Cardiac fibroblast (primary cell): ENCODE measurements at places on chromosomes 2 and 18.
A peak's percentile ranks its signal among the peaks of the same experiment; 100 is the strongest.

DNA sequence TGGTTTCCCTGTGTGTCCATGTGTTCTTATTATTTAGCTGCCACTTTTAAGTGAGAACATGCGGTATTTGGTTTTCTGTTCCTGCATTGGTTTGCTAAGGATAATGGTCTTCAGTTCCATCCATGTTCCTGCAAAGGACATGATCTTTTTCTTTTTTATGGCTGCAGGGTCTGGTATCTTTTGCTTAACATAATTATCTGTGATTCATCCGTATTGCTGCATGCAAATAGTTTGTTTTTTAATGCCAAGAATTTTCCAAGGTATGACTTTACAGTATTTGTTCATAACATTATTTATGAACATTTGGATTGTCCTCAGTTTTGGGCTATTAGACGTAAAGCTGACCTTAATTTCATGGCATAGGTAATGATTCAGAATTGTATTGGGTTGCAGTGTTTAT, 17.8 kb downstream of the GIGYF2 start:
- DNase-seq = peak; percentile 19

DNA sequence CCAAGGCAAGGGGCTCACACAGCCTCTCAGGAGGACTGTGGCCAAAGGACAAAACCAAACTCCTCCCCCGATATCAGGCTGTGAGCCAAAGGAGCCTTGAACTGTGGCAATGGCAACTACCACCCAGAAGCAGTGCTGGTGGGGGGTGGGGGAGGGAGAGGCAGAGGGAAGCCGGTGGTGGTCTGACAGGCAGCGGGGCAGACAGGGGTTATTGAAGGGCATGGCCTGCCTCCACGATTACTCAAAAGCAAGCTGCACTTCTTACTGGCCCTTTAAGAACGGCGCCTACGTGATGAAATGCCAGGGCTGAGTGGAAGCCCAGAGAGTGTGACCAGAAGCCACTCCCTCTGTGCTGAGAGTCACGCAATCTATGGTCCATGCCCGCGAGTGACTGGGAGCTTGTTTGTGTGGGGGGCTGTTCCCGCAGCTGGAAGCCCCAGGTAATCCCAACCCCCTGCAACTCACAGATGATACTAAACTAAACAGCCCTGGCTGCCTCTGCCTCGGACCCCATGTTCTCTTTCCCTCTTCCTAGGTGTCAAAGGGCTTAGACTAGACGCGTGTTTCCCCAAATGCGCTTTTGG, 128.2 kb upstream of the CXCR4 start:
- peak; percentile 38 for DNase-seq

DNA sequence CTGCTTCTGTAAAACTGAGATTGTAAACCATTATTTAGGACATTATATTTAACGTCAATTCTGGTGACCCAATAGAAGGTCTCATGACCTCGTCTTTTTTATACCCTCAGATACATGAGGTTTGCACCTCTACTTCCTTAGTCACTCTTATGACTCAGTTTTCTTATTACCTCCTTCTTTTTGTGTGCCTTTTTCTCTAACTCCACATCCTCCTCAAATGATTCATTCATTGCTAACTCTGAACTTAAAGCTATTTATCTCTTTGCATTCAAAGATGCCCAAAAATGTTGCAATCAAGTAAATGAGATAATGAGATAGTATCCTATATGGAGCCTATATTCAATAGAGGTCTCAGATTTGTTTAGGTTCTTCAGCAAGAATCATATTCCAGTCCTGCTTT, 121.0 kb upstream of the KYNU start:
- peak; percentile 0 for DNase-seq

DNA sequence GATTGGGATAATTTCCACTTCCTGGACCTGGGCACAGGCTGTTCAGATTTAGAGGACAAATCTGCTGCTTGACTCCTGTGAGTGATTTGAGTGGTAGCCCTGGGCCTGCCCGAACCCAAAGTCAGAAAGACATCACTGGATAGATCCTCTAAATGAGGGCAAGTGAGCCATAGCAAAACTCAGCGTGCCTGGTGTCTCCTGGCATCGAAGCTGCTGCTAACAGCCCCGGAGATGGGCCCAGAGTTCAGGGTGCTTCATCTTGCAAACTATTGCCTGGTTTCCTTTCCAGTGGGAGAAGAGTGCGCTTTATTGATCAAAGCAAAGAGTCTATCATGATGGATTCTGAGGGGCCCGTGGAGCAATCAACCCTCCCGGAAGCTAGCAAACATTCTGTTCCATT, 153.1 kb upstream of the KLHL29 start:
- DNase-seq = no peak

DNA sequence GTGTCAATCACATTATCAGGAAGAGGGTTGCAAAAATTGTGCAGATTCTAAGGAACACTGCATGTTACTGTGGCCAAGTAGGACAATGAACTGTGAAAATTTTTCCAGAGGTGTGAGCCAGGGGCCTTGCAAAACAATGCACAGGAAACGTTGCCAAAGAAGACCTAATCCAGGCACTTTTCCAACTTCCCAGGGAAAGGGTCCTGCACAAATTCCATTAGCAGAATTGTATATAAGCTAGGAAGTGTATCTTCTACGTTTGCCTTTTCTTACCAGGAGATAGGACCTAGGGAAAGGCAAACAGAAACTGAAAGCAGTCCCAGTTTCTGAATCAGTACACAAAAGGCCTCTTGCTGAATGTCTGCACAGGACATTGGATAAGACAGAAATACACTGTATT, 1888.3 kb upstream of the CELF4 start:
- peak; percentile 63 for DNase-seq

GRCh38 chr2:168188002-168188401, 59.4 kb downstream of the STK39 start:
- DNase-seq = no peak

DNA sequence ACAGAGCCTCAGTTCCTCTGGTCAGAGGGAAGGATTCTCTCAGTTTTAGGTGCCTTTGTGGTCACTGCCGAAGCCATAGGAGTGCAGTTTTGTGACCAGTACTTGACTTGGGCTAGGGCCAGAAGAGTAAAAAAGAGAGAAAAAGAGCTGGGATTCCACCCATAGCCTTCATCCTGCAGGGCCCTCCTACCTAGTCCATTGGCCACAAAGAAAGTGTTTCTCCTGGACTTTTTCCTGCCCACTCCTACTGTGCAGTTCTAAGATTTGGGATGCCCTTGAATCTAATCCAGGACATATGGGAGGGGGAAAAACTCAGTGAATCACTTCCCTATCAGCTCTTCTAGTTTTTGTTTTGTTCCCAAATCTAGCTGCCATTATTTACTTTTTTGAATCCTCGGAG, 26.0 kb downstream of the FAM117B start:
- peak; percentile 8 for DNase-seq

- no peak for DNase-seq
Measured at GRCh38 chr2:23465936-23466335, 81.0 kb downstream of the KLHL29 start.

DNA sequence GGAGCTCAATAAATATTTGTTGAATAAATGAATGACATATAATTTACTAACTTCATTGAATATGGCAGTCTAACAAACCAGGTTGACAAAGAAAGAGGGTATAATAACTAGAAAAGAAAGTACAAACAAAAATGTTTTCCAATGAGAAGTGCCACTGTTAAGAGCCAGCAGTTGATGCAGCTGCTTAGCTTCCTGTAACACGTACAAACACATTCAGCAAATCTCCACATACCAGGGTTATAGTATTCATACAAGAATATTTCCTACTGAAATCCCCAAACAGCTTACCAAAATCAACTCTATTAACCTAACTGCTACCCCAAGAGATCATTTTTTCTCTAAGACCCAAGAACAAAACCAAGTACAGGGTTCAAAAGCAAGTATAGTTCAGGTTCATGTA, 77.7 kb downstream of the THADA start:
- peak; percentile 59 for DNase-seq

GRCh38 chr2:110865188-110865587, 132.8 kb downstream of the ACOXL start:
- DNase-seq = no peak

GRCh38 chr2:27149570-27150405, 984 bp downstream of the TCF23 start:
- DNase-seq = no peak

DNA sequence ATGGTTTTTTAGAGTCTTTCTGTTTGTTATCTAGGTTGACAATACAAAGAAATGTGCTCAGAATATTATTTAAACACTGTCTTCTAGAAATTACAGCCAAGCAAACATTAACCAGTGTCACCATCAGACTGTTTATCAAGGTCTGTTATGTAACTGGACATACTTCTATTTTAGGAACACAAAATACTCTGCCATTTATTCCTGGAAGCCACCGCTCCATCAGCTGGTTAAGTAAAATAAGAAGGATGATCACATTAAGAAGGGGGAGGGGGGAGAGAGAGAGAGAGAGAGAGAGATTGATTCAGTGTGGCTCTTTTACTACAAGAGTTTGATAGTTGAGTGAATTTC, 47.9 kb downstream of the MBP start:
- no peak for DNase-seq

- no peak for DNase-seq
Measured at GRCh38 chr2:96171831-96172230, 26.6 kb upstream of the DUSP2 start.

- DNase-seq = peak; percentile 19
Measured at GRCh38 chr2:180872255-180872654, 108.2 kb upstream of the UBE2E3 start.

GRCh38 chr2:70549962-70550361, 3.7 kb downstream of the TGFA start:
- DNase-seq = no peak

- DNase-seq = peak; percentile 84
Measured at GRCh38 chr2:152740743-152741328, 22.4 kb downstream of the ARL6IP6 start.

GRCh38 chr18:4144201-4144600, 310.9 kb downstream of the DLGAP1 start:
- no peak for DNase-seq

GRCh38 chr2:96618596-96619283, 19.4 kb downstream of the KANSL3 start:
- peak; percentile 54 for DNase-seq

DNA sequence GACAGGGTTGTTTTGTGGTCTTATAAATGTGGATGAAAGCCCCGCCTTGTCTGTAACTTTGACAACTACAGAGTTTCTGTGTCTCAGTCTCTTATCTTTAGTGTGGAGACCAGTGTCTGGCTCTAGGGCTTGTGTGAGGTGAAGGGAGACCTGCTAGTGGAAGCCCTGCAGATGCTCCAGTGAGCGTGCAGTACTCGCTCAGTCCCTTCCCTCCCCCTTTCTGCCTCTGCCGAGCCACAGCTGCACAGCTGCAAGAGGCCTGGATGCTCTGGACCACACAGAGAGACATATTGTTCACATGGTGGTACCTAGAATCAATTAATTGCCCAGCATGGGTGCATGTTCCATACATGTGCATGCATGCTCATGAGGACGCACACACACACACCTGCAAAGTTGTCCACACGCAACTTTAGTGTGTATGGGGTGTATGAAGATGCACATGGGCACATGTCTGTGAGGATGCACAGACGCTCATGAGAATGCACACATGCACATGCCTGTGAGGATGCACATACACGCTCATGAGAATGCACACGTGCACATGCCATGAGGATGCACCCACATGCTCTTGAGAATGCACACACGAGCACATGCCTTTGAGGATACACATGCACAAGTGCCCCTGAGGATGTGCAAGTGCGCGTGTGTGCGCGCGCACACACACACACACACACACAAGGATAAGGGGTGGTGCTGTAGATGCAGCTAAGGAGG, 282.1 kb upstream of the HS6ST1 start:
- DNase-seq = no peak

- peak; percentile 5 for DNase-seq
Measured at GRCh38 chr2:144162652-144163051, 357.3 kb downstream of the ZEB2 start.

- DNase-seq = peak; percentile 60
Measured at GRCh38 chr2:159035790-159036411, 67.5 kb downstream of the TANC1 start.

GRCh38 chr2:39419282-39420223, 17.5 kb downstream of the MAP4K3 start:
- no peak for DNase-seq

- peak; percentile 96 for DNase-seq
Measured at GRCh38 chr2:43221124-43221762, 5.2 kb downstream of the ZFP36L2 start.

DNA sequence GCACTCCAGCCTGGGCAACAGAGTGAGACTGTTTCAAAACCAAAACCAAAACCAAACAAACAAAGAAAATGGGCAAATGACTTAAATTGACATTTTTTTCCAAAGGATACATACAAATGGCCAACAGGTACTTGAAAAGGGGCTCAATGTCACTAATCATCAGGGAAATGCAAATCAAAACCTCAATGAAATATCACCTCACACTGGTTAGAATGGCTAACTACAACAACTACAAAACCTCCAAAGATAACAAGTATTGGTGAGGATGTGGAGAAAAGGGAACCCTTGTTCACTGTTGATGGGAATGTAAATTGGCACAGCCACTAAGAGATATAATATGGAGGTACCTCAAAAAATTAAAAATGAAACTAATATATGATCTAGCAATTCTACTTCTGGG, 213.2 kb upstream of the HS6ST1 start:
- DNase-seq = no peak

- DNase-seq = peak; percentile 75
Measured at GRCh38 chr2:196719110-196719872, 79.8 kb downstream of the CCDC150 start.

GRCh38 chr2:226655871-226656270, 143.7 kb downstream of the IRS1 start:
- peak; percentile 51 for DNase-seq
